ENCODE measurements at places on chromosomes 12 and 14. TPM values are rescaled to one million over a fixed set of nuclear protein-coding genes. Genes with fewer than 3 reads are reported as not detected.

The STON2 gene
- 4.0 TPM for polyA plus RNA-seq

The ANG gene
- polyA plus RNA-seq = 19.6 TPM

The KRT78 gene
- 0.02 TPM for polyA plus RNA-seq

The CFAP54 gene
- 0.80 TPM for polyA plus RNA-seq

The ZNF891 gene
- 0.93 TPM for polyA plus RNA-seq

DNA sequence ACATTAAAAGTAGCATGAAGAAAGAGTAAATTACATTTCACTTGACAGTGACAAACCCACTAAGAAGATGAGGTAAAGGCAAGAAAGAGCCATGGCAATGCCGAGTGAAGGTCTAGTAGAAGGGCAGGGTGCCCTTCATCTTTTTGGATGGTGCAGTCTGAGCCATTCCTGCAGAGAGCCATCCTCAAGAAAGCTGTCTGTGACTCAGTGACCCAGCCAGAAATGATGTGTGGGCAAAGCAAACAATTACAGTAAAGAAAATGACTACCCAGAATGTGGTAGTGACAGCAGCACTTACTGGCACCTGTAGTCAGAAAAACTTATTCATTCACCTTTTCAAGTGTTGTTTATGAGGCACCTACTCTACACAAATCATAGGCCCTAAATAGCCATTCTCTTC is 281.7 kb downstream of the DUSP6 start:
- no peak for DNase-seq

DNA sequence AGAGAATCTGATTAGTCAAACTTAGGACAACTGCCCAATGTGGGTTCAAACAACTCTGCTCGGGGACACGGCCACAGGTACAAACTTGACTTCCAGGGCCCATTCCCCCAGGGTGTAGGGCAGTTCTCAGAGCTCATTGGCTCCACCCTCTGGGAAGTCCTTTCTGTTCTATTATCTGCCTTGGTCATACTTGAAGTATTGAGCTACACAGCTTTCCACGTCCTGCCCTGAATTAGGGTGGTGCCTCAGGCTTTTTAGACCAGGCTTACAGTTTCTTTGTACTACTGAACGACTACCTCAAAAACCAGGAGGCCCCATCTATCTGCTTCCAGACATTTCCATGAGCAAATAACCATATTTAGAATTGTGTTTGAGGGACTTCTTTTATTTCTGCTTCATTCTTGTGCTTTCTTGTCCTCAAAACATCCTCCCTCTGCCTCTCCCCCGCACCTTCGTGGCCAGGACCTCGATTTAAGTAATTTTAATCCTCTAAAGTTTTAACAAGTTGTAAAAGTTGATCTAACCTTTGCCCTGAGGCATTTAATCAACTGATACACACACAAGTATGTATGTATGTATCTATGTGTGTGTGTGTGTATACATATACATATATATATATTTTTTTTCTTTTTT is 281.7 kb upstream of the AMIGO2 start:
- DNase-seq = no peak

DNA sequence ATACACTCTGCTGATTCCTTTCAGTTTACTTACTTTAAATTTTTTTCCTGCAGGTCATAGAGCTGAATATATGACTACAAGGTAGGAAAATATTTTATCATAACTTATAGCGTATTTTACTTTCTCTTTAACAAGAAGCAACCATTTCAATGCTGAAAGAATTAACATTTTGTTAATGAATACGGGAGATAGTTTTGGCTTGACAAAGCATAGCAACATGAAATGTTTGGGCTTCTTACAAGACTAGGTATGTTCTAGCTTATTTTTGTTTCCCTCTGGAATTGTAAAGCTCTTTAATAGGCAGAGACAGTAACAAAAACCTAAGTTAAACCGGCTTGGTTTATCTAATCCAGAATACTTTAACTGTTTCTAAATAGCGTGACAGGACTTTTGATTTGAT is 135.2 kb downstream of the KICS2 start:
- no peak for DNase-seq

- no peak for DNase-seq
These were observed 72.2 kb upstream of the BCL11B start for GRCh38 chr14:99344051-99344758.

DNA sequence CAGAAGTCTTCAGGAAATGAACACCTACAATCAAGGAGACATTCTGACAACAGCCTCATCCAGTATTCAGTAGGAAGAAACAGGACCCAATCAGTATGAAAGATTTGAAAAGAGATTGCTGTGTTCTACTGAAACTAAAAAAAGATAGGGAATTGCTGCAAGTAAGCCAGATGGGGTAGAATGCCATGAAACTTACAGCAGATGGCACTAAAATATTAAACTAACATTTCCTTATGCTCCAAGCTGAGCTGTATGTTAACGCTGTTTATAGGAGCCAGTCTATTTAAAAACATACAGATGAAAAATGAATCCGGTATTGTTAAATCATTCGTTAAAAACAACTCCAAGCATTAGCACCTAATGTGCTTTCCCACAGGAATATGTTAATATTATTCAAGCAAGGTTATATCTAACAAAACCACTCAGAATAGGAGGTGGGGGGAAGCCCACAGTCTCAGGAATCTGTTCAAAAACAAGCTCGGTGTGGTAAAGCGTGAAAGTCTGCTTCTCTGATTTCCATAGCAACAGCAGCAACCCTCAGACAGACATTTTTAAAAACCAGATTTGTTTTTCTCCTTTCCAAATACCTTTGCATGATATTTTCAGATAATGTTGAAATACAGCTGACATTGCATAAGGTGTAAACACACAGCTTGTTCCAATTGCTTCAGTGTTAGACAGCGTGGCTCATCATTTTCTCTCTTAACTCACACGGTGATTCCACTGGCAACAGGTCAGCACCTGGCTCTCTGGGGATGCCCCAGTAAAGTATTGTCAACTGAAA is 131.4 kb upstream of the CCDC175 start:
- no peak for DNase-seq

GRCh38 chr14:63460680-63461369 is 82.4 kb downstream of the PPP2R5E start:
- DNase-seq = no peak

GRCh38 chr12:46519407-46519806 is 146.8 kb upstream of the SLC38A2 start:
- DNase-seq = no peak

- DNase-seq = no peak
These were observed 267.6 kb upstream of the PRICKLE1 start for GRCh38 chr12:42857106-42857505.
